ENCODE measurements at places on chromosomes 12 and 14. TPM values are rescaled to one million over a fixed set of nuclear protein-coding genes. Genes with fewer than 3 reads are reported as not detected.

CCDC63 gene
- total RNA-seq: not detected

- DNase-seq: peak; percentile 36
Observed at GRCh38 chr12:113424915-113425823, 3.0 kb downstream of the SDSL start.

SLC38A4 gene
- not detected for total RNA-seq

GRCh38 chr12:56143217-56143616 lies 9.2 kb upstream of the MYL6B start:
- DNase-seq: no peak

- DNase-seq: no peak
Observed at GRCh38 chr14:24080142-24080530, 8.8 kb downstream of the CPNE6 start.

All from hematopoietic multipotent progenitor cell (in vitro differentiated cells).